ENCODE measurements at places on chromosomes 3 and 15. TPM values are rescaled to one million over a fixed set of nuclear protein-coding genes. Genes with fewer than 3 reads are reported as not detected.

The CORO2B gene
- total RNA-seq: 42.5 TPM

The SLC22A13 gene
- total RNA-seq: 1.2 TPM

The CHRD gene
- 2.6 TPM for total RNA-seq

The PFKFB4 gene
- 12.2 TPM for total RNA-seq

The IL12A gene
- total RNA-seq: 7.4 TPM

The MYLK gene
- 325 TPM for total RNA-seq

The IFRD2 gene
- 51.2 TPM for total RNA-seq

The PLEKHO2 gene
- total RNA-seq: 56.1 TPM

The EXD1 gene
- not detected for total RNA-seq

The CFAP20DC gene
- 6.8 TPM for total RNA-seq

The PRSS50 gene
- total RNA-seq: not detected

The NR1I2 gene
- total RNA-seq: not detected

The EPHA3 gene
- total RNA-seq: 1.5 TPM

The IL16 gene
- 6.1 TPM for total RNA-seq

The PRR20G gene
- not detected for total RNA-seq

The VIPR1 gene
- total RNA-seq: not detected

Measured in smooth muscle cell of trachea (primary cell).